MG63 (cell line): ENCODE measurements at places on chromosomes 3 and 15. TPM values are rescaled to one million over a fixed set of nuclear protein-coding genes. Genes with fewer than 3 reads are reported as not detected.
A peak's percentile ranks its signal among the peaks of the same experiment; 100 is the strongest.

DNA sequence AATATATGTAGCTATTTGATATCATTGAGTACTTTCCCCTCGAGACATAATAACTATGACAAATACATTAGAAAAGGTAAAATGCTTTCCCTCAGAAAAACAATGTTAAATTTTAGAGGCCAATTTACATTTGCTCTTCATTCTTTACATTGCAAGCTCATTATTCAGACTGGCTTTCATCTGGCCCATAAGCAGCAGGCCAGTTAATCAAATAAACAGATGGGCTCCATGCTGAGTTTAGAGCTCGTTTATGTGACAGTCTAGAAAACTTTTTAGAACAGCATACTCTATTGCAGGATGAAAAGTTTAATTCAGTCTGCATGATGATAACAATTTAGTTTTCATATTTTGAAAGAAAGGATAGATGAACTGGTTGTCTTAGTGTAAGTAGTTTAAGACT, 150.6 kb downstream of the DUT start:
- DNase-seq, result peak; percentile 32

DNA sequence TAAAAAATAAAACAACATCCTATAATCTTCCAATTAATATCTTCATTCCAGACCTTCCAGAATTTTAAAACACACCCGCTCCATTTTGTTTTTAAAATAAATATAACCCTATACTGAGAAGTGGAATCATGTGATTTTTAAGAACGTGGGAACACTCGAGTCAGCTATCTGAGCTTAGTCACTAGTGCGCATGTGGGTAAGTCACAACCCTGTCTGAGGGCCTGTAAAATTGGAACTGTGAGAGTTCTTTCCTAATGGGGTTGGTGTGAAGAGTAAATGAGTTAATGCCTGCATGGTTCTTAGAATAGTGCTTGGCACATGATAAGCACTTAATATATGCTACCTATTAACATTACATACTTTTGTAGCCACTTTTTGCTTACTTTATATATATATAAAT, 19.9 kb upstream of the POLR2M start:
- DNase-seq, result no peak

DNA sequence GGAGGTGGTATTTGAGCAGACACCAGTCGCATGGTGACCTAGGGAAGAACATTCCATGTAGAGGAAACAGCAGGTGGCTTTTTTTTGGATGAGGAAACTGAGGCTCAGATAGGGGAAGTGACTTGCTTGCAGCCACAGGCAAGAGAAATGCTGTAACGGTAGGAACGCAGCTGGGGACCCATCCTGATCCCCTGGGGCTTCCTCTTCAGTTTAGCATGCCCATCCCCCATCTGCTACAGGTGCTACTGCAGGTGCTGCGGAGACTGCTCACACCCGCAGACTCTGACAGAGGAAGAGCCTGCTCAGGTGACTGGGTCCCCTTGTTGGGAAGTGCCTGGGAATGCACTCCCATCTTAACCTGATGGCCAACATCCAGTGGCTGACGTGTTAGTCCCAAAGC, 55.4 kb upstream of the SEC13 start:
- DNase-seq, result no peak

GRCh38 chr3:133820889-133821675, 15.5 kb downstream of the SRPRB start:
- DNase-seq, result no peak

- DNase-seq, result no peak
These were observed 553.8 kb downstream of the MAGI1 start for GRCh38 chr3:65484964-65485363.

- DNase-seq, result no peak
These were observed 166.5 kb upstream of the ATP11B start for GRCh38 chr3:182626484-182627467.

DNA sequence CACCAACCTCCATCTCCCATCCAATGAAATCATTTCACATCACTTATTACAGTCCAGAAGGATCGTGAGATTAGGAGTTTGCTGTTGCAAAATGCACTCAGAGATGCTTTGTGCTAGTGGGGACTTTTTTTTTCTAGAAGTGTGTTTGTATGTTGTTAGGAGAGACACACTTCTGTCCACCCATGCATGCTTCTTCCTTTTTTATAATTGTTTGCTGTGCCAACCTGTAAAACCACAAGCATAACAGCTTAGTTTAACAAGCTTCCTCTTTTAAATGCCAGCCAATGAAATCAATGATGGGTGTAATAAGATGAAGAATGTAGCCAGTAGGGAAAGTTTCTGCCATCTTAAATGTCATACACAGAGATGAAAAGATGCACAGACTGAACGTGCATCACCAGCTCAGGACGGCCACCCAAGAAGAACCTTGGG, 305.6 kb upstream of the STT3B start:
- no peak for DNase-seq

The GPR176 gene
- 58.3 and 59.6 TPM in 2 replicates for total RNA-seq

The LRRIQ4 gene
- total RNA-seq, result not detected in 2 replicates

- DNase-seq, result no peak
These were observed 26.1 kb upstream of the GFM1 start for GRCh38 chr3:158617982-158618875.

The COL7A1 gene
- 1.3 and 12.2 TPM in 2 replicates for total RNA-seq

GRCh38 chr15:100728371-100729201, 126.2 kb downstream of the ASB7 start:
- no peak for DNase-seq

The ALDH1A3 gene
- total RNA-seq, result 879 and 1,090 TPM in 2 replicates

- no peak for DNase-seq
These were observed 345.6 kb downstream of the GAP43 start for GRCh38 chr3:115968871-115969270.

DNA sequence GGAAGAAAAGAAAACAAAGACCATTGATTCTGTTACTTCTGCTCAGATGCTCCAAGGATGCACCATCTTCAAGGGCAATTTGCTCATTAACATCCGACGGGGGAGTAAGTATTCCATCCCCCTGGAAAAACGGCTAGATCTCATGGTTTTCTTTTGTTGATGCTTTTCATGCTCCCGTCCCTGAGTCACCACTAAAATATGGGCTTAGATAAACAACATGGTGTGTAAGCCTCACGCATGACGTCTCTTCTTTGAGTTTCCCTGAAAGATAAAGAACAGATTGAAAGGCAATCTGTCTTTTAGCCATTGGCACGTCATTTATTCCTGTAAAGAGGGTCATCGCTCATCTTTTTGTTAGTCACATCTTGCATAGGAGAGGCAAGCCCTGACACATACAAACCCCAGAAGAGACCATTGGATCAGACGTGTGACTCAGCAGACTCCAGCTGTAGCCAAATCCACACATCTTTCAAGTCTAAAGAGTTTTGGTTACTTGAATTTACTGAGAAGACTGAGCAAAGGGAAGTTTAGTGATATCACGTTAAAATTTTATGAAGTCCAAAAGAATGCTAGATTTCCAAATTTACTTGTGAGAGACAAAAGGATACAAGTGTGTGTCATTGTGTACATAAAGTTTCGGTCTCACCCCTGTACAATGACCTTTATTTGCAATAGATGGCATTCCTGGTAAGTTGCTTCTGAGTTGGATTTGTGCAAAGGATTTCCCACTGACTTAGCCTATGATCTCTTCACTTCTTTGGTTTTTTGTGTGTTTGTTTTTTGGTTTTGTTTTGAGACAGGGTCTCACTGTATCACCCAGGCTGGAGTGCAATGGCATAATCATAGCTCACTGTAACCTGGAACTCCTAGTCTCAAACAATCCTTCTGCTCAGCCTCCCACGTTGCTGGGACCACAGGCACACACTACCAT, 110.5 kb downstream of the PGPEP1L start:
- DNase-seq, result peak; percentile 88

GRCh38 chr3:21621181-21621651, 129.8 kb downstream of the ZNF385D start:
- no peak for DNase-seq

DNA sequence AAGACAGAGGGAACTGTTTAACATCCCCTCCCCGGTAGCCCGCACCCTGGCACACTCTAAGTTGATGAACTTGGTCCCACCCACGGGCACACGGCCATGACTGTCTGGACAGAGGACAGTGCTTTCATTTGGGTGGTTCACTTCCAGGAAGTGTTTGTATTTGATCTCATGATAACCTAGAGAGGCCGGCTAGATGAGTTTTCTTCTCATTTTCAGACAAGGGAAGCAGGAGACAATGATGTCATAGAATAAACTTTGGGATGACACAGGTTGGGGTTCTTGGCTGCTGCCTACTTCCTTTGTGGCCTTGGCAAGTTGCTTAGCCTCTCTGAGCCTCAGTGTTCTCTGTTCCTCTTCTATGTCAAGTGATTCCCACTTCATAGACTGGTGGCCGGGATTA, 16.1 kb upstream of the LYSMD4 start:
- no peak for DNase-seq

The TMEM44 gene
- total RNA-seq, result 15.4 and 40.9 TPM in 2 replicates

DNA sequence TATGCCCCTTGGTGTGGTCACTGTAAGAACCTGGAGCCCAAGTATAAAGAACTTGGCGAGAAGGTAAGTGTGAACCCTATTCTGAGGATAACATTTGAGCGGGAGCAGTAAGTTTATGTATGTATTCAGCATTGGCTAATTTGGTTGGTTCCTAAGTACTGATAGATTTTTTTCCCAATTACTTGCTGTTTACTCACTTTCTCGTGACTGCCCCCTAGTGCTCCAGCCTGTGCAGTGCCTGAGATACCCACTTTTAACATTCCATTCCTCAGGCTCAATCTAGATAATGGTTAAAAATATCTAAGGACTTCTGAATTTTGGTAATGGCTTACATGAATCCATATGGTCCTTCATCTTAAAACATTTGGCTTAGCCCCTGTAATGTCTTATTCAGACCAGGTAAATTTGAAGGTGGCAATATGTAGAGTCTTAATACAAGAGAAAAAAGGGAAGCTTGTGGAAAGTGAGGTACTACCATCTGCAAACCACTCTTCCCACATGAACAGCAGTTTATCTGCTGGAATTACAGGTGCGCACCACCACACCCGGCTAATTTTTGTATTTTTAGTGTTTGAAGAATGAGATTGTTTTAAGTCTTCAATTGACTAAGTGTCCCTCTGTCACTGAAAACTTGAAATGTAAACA, 7.1 kb downstream of the ELL3 start:
- peak; percentile 45 for DNase-seq

DNA sequence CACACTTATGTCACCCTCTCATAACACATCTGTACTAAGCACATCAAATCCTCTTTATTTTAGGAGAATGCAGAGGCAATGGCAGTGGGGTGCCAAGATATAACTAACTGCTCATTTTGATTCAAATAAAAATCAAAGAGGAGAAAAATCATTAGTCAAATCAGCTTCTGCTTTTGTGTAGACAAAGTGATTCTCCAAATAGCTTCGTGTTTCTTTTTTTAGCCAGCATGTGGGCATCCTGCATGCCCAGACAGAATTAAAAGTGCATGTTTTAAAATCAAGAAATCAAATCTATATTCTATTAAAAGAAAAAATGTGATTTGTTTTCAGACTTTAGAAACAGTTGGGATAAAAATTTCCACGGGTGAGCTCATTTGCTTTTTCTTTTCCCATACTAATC, 761.3 kb upstream of the CFAP20DC start:
- DNase-seq, result no peak

DNA sequence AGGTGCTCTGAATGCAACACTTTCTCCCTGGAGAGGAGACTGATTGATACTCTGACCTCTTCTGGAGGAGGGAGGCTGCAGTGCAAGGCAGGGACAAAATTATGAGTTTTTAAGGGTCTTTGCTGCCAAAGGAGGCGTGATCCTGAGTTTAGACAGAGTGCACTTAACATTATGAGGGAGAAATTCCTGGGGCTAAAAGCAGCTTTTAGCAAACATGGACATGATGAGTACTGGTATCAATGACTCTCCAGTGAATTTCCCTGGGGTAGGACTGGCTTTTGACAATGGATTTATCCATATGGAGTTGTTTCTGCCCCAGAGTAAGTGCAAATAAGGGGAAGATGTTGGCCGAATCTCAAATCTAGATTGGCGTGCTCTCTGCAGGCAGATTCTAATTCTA, 133.1 kb downstream of the THSD4 start:
- DNase-seq, result no peak

- no peak for DNase-seq
These were observed 18.8 kb downstream of the SETD5 start for GRCh38 chr3:9416139-9416780.

DNA sequence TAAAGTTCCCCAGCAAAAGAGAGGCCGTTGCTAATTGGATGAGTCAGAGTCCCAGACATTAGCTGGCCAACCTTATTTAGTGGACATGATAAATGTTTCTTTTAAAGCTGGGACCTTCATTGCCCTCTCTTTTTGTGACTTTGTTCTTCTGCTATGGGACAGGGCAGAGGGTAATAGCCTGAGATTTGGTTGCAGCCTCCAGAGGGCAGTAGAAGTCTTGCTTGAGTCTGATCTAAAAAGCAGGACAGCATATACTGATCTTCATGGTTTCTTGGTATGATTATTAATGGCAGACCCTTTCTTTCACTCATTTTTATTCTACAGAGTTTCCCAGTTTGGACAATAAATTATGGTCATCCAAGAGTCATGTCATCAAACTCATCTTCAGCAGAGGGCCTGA, 25.1 kb upstream of the ZKSCAN7 start:
- DNase-seq, result no peak

GRCh38 chr15:67050062-67050461, 15.3 kb upstream of the SMAD3 start:
- DNase-seq, result peak; percentile 61

GRCh38 chr3:169440926-169441325, 222.6 kb downstream of the MECOM start:
- no peak for DNase-seq

DNA sequence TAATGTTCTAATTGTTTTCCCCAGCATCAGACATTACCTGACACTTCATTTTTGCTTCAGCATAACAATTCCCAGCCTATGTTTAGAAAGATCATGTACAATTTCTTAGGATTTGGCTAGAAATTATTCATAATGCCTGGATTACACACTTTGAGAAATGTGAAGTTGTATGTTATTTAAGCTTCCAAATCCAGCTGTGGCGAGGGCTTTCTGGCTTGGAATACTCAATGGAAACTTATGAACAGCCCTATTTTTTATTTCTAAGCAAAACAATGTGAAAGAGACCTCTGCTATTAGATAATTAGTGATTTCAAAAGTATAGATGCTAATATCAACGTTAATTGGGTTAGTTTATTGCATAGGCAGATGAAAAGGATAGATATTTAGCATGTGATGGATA, 341.6 kb downstream of the ZNF385D start:
- no peak for DNase-seq

The TNIK gene
- 0.07 TPM in 2 replicates for total RNA-seq

DNA sequence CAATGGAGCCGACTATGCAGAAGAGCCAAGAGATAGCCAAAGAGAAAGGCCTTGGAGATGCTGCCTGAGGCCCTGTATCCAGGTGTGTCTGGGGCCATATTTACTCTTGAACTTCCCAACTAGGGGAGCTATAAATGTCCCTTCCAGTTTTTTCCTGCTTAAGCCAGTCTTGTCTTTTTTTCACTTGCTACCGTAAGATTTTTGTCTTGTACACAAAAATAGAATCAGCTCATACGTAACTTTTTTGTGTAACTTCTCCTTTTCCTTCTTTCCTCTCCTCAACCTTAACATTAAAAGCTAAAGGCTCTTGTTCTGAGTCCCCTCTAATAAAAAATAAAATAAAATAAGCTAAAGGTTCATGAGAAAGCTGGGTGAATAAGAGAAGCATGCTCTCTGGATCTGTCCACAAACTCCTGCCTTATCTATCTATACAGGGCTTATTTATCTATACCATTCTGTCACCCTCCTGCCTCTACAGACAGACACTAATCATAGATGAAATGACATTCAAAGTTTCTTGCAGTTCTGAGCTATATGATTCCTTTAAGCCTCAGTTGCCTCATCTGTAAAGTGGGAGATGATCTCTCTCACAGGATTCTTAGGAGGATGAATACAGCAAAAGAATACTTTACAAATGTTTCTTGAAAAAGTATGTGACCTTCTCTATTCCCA, 4.6 kb downstream of the SUMF1 start:
- DNase-seq, result no peak
